ENCODE measurements at places on chromosomes 2 and 18.

GRCh38 chr2:179059026-179059700 lies 9.2 kb upstream of the CCDC141 start:
- DNase-seq = no peak

DNA sequence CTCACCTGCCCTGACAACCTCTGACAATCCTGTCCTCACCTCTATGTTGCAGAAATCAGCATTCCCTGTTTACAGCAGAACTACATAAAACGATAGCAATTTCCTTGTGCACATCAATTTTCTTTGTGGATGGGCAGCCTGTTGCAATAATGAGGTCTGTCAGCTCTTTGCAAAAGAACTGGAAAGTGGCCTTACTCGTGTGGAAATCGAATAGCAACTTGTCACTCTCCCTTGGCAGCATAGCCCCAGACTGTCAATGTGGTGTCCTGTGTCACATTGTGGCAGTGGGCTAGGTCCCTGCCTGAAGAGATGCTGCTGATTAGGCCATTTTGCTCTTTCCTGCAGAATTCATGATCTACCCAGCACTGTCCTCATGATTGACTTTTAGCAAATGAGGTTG lies 531.9 kb downstream of the CCDC85A start:
- DNase-seq = no peak

DNA sequence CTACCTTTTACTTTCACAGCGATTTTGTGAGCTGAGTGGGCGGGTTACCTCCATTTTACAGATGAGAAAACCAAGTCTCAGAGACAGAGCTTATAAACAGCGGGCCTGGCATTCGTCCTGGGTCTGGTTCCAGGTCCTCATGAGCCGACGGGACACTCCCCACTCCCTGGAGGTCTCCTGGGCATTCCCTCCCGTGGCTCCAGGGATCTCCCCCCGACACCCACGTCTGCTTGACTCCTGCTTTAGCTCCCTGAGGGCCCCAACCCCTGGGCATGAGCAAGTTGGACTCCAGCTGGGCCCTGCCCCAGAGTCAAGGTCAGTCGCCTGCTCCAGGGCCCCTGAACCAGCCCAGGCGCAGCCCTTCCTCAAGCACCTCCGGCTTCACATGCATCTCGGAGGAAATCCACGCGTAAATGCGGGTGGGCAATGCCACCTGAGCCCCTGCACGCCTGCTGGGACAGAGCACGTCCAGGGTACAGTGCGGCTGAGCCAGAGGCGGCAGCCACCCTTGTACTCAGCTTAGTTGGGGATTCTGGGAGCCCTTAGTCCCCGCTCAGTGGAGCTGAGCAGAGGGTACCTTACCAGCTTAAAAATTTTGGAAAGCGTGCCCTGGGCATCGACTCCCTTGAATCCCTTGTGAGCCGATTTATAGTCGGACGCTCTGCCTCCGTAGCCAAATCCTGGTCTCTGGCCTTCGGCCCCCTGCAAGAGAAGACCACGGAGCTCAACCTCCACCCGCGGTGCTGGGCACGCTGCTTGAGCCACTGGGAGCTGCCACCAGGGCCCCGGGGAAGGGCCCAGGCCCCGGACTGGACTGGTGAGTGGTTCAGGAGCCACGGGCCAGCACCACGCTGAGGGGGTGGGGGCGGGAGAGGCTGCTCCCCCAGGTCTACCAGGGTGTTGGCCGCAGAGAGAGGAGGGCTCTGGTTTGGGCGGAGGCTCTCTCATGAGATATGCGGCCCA lies 148.1 kb downstream of the MBP start:
- no peak for DNase-seq

GRCh38 chr2:182724656-182725055 lies 8.6 kb downstream of the DNAJC10 start:
- no peak for DNase-seq

- DNase-seq = no peak
Measured at GRCh38 chr2:213187833-213188532, 36.6 kb upstream of the IKZF2 start.

DNA sequence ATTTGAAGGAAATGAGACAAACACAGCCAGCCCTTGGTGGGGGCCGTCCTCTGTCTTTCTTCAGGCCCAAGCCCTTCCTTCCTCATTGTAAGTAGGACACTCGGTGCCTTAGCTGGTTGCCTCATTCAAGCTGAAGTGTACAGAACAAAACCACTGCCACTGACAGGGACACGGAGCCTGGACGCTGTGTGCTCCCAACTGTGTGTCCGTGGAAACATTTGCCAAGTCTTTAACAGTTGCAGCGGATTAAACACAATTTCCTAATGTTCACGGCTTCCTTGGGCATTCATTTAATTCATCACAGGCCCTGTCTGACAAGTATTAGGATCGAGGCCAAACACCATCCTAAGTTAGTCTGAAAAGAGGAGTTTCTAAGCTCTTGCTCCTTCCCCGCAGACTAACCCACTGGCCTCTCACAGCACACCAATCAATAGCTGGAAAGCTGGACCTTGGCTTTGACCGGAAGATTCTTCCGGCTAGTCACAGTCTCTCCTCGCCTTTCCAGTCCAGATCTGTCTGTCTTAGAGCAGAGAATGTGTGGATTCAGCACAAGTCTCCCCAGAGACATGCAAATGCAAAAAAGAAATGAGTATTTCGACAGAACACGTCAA lies 68.7 kb upstream of the ACSL3 start:
- DNase-seq = no peak

GRCh38 chr2:72140621-72140960 lies 7.1 kb downstream of the CYP26B1 start:
- no peak for DNase-seq

DNA sequence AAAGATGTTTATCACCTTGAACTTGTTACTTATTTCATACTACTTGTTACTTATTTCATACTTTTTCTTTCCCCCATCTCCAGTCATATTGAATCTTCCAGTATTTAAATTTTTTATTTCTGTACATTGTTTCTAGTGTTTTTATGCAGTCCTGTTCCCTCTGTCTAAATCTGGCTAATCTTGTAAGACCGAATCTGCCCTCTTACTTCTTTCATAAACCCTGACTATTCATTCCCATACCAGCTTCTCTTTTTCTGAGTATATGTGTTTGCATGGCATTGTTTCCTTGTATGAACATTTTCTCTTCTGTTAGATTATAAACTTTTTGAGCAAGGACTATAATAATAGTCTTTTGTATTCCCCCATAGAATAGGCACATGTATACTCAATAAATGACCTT lies 131.7 kb downstream of the TAF4B start:
- DNase-seq = no peak

DNA sequence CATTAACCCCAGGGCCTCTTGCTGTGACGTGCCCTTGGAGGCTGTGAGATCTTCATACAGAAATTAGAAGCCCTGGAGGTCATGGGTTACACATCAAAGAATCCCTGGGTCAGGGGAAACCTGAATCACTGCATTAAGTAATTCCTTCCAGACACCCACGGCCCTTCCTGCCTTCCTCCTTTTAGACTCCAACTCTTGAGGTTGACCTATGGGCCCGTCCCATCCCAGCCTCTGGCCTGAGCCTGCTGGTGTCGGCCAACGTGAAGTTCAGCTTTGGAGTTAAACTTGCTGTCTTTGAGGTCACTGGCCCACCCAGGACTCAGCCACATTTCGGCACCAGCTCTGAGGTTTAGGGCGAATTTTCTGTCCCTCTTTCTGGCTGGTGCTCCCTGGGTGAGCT lies 198.3 kb downstream of the ACKR3 start:
- no peak for DNase-seq

GRCh38 chr2:97868986-97869721 lies 126.6 kb downstream of the TMEM131 start:
- DNase-seq = no peak

GRCh38 chr2:216149741-216150140 lies 40.6 kb downstream of the XRCC5 start:
- no peak for DNase-seq

GRCh38 chr2:91442246-91442905 lies 2750.9 kb downstream of the RPIA start:
- no peak for DNase-seq

GRCh38 chr2:74053959-74054715 lies 69.4 kb downstream of the TET3 start:
- DNase-seq = no peak

GRCh38 chr18:3135536-3135935 lies 84.2 kb downstream of the MYOM1 start:
- no peak for DNase-seq

DNA sequence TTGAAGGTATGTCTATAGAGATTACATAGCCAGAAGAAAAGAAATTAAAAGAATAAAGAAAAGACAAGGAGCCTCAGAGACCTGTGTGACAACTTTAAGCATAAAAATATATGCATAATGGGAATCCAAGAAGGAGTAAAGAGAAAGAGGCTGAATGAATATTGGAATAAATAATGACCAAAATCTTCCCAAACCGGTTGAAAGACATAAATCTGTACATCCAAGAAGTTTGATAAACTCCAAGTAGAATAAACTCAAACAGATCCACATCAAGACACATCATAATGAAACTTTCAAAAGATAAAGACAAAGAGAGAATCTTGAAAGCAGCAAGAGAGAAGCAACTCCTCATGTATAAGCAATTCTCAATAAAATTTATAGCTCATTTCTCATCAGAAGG lies 132.4 kb upstream of the ZNF516 start:
- no peak for DNase-seq

- no peak for DNase-seq
Measured at GRCh38 chr2:42744545-42745082, 19.3 kb downstream of the OXER1 start.

GRCh38 chr18:58143386-58143785 lies 99.4 kb downstream of the NEDD4L start:
- DNase-seq = no peak

- no peak for DNase-seq
Measured at GRCh38 chr2:43368483-43369385, 142.3 kb upstream of the ZFP36L2 start.

DNA sequence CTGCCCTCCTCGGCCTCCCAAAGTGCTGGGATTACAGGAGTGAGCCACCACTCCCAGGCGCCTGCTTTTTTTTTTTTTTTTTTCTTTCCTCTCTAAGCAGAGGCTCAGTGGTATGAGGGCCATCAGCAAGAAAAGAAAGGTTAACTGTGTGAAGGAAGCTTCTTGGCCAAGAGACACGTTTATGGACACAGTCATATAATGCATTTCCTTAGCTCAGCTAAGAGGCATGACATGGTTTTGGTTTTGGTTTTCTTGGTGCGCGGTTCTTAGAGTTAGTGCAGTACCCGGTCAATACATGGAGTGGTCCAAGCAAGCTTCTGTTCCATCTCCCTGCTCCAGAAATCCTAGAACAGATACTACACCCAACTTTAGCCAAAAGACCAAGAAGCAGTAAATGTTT lies 42.6 kb downstream of the RALBP1 start:
- no peak for DNase-seq

GRCh38 chr2:161122772-161123530 lies 37.3 kb upstream of the TANK start:
- DNase-seq = no peak

- DNase-seq = no peak
Measured at GRCh38 chr18:25284861-25285550, 67.0 kb downstream of the ZNF521 start.

GRCh38 chr2:29113891-29114321 lies 1.3 kb upstream of the CLIP4 start:
- DNase-seq = no peak

GRCh38 chr2:169925968-169926367 lies 98.7 kb downstream of the UBR3 start:
- DNase-seq = no peak

GRCh38 chr2:12555012-12555645 lies 161.6 kb upstream of the TRIB2 start:
- DNase-seq = no peak

GRCh38 chr18:22164337-22165048 lies 4.9 kb upstream of the GATA6 start:
- DNase-seq = no peak

DNA sequence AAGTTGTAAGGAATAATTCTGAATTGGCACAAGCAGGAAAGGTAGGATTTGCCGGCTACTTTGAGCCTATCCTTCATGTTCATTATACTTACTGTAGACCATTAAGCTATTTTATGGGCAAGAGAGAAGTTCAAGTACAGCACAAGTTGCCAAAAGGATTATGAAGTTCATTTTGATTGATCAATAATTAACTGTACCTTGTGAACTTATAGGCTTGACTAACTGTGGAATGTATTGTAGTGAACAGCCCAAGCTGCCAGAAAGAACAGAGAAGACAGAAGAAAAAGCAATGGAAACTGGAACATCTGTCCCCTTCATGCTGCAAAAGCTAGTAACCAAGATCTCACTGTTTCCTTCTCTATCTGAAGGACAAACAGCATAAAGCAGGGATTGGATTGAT lies 810.1 kb upstream of the ZEB2 start:
- no peak for DNase-seq

DNA sequence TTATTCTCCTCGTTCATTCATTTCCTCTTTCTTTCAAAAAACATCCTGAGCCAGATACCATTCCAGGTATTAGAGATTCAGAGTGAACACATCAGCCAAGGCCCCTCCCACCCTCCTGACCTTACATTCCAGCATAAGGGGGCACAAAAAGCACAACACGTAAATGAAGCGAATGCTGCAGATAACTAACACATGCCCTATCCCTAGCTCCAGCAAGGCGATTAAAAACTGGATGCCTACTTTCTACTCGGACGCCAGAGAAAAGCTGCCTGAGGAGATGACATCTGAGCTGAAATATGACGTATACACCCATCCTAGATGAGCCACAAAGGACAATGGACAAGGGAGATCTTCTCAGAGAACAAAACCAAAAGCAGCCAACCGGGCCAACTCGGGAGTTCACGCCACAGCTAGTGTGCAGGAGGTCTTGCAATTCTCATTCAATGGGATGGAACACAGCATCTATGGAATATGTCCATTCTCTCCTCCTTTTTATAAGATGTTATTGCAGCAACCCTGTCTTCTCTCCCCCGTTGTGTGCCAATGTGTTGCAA lies 33.5 kb downstream of the FEZ2 start:
- DNase-seq = no peak

- DNase-seq = no peak
Measured at GRCh38 chr2:43838560-43839267, at the start of the genes ABCG5 and ABCG8. ABCG5 (minus strand) TSS chr2:43838839; CDS start chr2:43838679, 160 bp downstream. ABCG8 (plus strand) TSS chr2:43838971; CDS start chr2:43839054, 83 bp downstream.

DNA sequence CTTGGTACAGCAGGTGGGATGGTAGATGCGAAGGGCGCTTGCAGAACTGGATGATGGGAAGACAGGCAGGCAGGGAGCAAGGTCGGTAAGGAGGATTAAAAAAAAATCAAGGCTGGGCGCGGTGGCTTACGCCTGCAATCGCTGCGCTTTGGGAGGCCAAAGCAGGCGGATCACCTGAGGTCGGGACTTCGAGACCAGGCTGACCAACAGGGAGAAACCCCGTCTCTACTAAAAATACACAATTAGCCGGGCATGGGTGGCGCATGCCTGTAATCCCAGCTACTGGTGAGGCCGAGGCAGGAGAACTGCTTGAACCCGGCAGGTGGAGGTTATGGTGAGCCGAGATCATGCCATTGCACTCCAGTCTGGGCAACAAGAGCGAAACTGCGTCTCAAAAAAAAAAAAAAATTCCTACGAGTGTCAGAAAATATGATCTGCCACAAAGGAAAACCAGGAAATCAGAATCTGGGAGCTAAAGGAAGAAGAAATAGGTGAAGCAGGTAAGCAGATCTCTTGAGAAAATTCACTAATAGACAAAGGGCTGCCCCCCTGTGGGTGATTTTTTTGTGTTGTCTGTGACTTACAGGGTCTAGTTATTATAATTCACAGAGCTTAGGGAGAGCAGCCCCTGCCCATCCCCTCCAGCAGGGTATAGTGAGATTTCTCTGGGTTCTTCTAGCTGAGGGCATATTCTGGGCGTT lies 46.2 kb downstream of the C2orf42 start:
- no peak for DNase-seq

- DNase-seq = no peak
Measured at GRCh38 chr2:241560883-241561474, 2.4 kb downstream of the BOK start.

Data from memory B cell (primary cell).